ENCODE measurements at places on chromosomes 12 and 14. TPM values are rescaled to one million over a fixed set of nuclear protein-coding genes. Genes with fewer than 3 reads are reported as not detected.

The PRB2 gene
- not detected for total RNA-seq

GRCh38 chr14:100372357-100373048 lies 49.4 kb downstream of the SLC25A47 start:
- H3K4me1 ChIP-seq: peaks cover 45% of the 10 kb centered on the region
- peaks cover 12% of the 10 kb centered on the region for H3K36me3 ChIP-seq
- H3K27me3 ChIP-seq: no peaks in the 10 kb centered on the region
- H3K27ac ChIP-seq: peak overlapping the region; percentile 73
- H3K4me3 ChIP-seq: no peak overlapping the region
- DNase-seq: no peak

- peaks cover 39% of the 10 kb centered on the region for H3K4me1 ChIP-seq
- no peaks in the 10 kb centered on the region for H3K27me3 ChIP-seq
- H3K4me3 ChIP-seq: peak overlapping the region; percentile 96
- no peaks in the 10 kb centered on the region for H3K36me3 ChIP-seq
Observed at GRCh38 chr12:101829639-101830366, 956 bp downstream of the GNPTAB start.

The INSM2 gene
- total RNA-seq: not detected

DNA sequence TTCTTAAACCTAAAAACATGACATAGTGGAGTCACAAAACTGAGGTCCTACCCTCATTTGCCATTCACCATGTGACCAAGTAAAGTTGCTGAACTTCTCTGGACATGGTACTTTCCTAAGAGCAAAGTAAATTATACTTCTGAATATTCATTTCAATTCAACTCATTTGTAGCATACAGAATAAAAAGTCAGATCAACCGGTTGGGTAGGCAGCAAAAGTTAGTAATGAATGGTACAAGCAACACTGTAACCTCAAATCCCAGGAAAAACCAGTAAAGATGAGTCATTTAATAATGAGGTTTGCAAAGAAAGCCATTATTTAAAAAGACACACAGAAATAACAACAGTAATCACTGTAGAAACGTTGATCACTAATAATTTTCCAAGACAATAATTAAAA lies 8.7 kb downstream of the POLE2 start:
- H3K36me3 ChIP-seq: peaks cover 58% of the 10 kb centered on the region
- no peaks in the 10 kb centered on the region for H3K4me1 ChIP-seq
- no peak for DNase-seq
- no peak overlapping the region for H3K27ac ChIP-seq

DNA sequence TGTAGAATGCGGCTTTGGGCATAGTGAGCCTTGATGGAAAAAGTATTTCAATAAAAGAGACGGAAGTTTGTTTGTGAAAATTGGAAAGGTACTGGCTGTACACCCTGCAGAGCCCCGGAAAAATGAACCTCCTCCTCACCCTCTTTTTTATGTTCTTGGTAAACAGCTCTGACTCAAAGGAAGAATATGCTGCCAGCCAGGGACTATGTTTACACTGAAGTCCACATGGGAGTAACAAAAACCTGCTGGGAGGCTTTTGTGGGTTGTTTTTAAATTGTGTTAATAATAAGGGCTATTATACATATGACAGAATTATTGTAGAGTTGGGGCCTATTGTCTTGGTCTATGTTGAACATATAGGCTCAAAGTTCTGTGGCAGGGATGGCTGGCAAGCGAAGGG lies 70.7 kb downstream of the TTC8 start:
- no peak overlapping the region for H3K27ac ChIP-seq
- H3K27me3 ChIP-seq: peaks cover 6% of the 10 kb centered on the region
- peaks cover 5% of the 10 kb centered on the region for H3K36me3 ChIP-seq
- DNase-seq: no peak
- no peak overlapping the region for H3K4me3 ChIP-seq
- no peaks in the 10 kb centered on the region for H3K4me1 ChIP-seq

GRCh38 chr12:94121886-94122285 lies 26.5 kb upstream of the PLXNC1 start:
- no peaks in the 10 kb centered on the region for H3K27me3 ChIP-seq
- no peak overlapping the region for H3K4me3 ChIP-seq
- no peak overlapping the region for H3K27ac ChIP-seq
- H3K4me1 ChIP-seq: peaks cover 13% of the 10 kb centered on the region
- DNase-seq: no peak
- H3K36me3 ChIP-seq: no peaks in the 10 kb centered on the region

- H3K4me3 ChIP-seq: no peak overlapping the region
- H3K27me3 ChIP-seq: no peaks in the 10 kb centered on the region
- no peak for DNase-seq
- peaks cover 25% of the 10 kb centered on the region for H3K36me3 ChIP-seq
- peak overlapping the region; percentile 32 for H3K27ac ChIP-seq
Observed at GRCh38 chr14:50775357-50775756, 55.6 kb downstream of the NIN start.

DNA sequence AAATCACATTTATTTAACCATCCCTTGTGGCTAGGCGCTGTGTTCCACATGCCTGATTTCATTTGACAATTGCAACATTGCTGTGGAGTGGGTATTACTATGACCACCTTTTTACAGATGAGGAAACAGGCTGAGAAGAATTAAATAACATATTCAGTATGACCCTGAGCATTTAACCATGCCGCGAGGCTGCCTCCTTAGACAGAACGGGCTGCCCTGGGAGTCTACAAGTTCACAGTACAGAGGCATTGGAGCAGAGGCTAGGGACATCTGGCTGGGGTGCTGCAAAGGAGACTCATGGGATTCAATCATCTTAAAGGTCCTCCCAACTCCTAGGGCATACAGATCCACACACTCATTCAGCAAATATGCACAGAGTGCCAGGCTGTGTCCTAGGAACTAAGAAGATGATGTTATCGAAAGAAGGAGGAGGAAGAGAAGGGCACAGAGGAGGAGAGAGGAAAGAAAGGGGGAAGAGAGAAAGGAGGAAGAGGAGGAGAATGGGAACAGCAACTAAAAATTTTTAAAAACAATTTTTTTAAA lies 164.7 kb upstream of the CCND2 start:
- peaks cover 7% of the 10 kb centered on the region for H3K27me3 ChIP-seq
- no peak for DNase-seq
- H3K36me3 ChIP-seq: no peaks in the 10 kb centered on the region
- H3K4me3 ChIP-seq: no peak overlapping the region

DNA sequence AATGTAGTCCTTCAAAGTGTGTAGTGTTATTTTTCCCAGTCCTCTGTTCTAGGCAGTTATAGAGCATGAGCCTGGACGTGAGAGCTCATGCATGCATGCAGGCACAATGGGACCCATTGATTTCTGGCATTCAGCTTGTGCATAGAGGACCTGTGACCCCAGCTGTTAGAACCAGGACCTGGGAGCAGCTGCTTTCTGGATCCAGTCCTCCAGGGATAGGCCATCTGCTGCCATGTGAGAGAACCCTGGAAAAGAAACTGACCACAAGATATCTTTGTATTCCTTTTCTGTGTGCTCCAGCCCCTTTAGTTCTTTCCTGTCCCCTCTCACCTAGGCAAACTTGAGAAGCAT lies 76.9 kb downstream of the SUSD6 start:
- H3K27me3 ChIP-seq: no peaks in the 10 kb centered on the region
- H3K4me1 ChIP-seq: peaks cover 20% of the 10 kb centered on the region
- no peak overlapping the region for H3K27ac ChIP-seq
- no peak for DNase-seq
- no peak overlapping the region for H3K4me3 ChIP-seq
- no peaks in the 10 kb centered on the region for H3K36me3 ChIP-seq

The WNT5B gene
- total RNA-seq: 4.6 TPM

The KRT7 gene
- 11.5 TPM for total RNA-seq

Data from WTC11 (cell line).